HFFc6 (cell line): ENCODE measurements at places on chromosomes 3 and 15. TPM values are rescaled to one million over a fixed set of nuclear protein-coding genes. Genes with fewer than 3 reads are reported as not detected.

- DNase-seq = no peak
Measured at GRCh38 chr3:184379358-184380184, at the start of gene CHRD. Gene CHRD, plus strand, starts transcription at chr3:184380054. Its CDS starts 265 bp downstream, at chr3:184380319.

DNA sequence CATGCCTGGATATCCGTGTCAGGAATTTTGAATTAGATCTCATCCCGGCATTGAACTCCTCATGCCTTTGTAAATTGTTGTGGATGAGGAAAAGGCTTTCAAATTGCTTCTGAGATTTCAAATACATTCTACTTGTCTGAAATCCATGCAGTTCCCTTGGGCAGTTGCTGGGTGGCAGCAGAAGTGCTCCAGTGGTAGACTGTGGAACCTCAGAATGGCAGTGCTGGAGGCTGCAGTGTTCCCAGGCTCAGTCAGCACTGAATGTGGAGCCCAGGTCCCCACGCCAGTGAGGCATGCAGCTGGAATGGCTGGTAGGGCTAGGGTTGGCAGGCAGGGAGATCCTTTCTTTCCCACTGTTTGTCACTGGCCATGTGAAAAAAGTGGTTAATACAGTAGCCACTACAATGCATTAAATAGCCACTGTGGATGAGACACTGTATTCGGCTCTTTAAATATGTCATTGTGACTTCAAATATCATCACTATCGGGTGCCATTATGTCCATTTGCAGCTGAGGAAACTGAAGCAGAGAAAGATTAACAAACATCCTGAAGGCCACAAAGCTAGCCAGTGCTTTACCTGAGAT, 98.6 kb downstream of the TPRG1 start:
- DNase-seq = peak; percentile 81

DNA sequence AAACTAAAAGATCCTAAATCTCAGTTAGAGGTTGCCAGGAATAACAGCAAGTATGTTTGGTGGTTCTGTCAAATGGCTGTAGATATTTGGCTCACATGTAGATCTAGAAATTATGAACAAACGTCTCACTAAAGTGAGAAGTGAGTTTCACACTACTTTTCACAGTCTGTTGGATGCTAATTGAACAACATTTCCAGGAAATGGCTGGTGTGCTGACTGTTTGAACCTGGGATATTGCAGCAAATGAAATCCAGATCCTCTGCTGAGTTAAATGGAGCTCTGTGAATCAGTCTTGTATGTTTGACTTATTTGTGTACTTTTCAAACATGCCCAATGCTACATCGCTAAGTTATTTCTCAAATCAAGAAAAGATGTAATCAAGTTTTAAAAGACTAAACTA, 21.3 kb upstream of the RSL24D1 start:
- DNase-seq = no peak

- DNase-seq = no peak
Measured at GRCh38 chr15:61564785-61565184, 335.7 kb upstream of the RORA start.

DNA sequence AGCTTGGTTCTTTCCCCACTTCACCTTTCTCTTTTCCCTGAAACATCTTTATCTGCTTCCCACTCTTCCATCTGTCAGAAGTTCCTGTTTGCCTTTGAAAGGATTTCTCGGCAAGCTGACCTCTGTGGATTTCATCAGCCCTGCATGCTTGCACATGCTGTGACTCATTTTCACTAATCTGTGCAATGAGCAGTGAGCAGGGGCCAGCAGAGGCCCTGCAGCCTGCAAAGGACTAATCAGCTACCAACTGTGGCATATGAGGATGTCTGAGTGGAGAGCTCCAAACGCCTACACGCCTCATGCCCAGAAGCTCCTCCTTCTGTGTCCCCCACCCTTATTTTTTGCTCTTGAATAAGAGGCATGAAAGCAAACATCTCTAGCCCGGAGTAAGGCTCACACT, 333.0 kb upstream of the SEMA6D start:
- DNase-seq = peak; percentile 82

DNA sequence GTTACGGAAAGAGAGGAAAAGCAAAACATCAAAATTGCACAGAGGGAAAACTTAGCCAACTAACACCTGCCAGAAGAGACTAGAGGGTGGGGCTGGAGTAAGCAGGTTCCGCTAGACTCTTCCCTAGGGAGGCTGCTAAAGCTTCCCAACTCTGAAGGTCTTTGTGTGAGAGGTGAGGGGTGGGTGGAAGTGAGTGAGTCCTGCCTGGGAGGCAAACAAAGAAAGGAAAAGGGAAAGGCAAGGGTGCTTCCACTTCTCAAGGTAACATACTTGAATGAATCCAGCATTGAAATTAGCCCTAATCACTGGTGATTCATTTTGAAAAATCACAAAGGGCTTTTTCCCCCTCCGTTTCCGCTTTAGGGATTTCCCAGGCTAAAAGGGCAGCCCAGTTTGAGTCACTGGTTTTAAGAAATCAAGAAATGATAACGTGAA, 220.5 kb upstream of the ADAMTS9 start:
- DNase-seq = no peak

GRCh38 chr3:56994391-56994790, 66.1 kb upstream of the SPATA12 start:
- DNase-seq = no peak

- no peak for DNase-seq
Measured at GRCh38 chr3:57796261-57796660, 40.2 kb downstream of the SLMAP start.

- no peak for DNase-seq
Measured at GRCh38 chr3:106740116-106740515, 637.1 kb upstream of the CCDC54 start.

- peak; percentile 4 for DNase-seq
Measured at GRCh38 chr3:114079761-114080160, 23.2 kb downstream of the QTRT2 start.

- no peak for DNase-seq
Measured at GRCh38 chr15:74584779-74585178, 30.9 kb upstream of the CLK3 start.

GRCh38 chr3:43638594-43639447, 17.0 kb upstream of the ANO10 start:
- DNase-seq = peak; percentile 13

- no peak for DNase-seq
Measured at GRCh38 chr15:60152386-60152785, 148.3 kb downstream of the FOXB1 start.

DNA sequence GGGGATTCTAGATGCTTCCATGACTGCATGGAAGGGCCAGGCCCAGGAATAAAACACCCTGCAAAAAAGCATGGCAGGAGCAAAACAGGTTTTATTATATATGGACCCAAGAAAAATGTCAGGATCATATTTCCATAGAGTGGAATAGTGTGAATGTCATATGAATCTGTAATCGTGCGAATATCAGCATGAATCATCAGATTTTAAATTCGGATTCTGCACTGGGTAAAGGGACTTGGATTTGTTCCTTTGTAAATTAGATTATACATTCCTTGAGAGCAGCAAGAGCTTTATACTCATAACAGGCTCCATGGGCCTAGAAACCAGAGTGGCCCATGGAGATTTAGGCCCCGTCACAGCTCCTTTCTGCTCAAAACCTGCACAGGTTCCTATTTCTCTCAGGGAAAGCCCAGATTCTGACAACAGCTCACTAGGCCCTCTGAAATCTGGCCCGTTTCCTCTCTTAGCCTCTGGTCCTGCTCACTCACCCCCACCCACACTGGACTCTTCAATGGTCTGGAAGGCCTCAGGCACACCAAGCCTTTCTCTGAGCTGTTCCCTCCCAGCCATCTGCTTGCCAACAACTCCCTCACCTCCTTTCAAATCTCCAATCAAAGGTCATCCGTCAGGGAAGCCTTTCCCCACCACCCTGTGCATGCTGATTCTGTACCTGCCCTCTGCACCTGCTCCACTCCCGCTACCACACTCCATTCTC, 76.0 kb downstream of the FEM1B start:
- DNase-seq = no peak

DNA sequence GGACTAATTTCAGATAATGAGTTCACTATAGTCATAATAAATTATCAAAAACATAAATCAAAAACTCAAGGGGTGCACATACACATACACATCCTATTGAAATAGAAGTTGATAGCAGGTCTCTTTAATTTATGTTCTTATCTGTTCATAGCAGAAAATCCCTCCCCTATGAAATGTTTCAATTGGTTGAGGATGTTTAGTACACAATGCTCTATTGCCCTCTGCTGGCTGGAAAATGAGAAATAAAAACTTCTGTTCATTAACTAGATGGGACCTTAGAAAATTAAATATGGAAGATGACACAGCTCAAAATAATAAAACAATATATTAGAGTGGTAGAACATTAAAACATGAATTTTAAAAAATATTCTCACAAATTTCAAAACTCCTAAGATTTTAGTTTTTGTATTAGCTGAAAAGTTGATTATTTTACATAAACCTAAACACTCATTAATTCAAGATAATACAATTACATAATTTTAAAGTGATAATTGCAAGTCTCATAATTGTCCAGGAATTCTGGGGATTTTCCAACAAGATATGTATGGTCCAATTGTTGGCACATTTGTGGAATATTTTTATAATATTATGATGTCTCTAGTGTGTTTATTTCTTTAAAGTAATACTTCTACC, 735.0 kb downstream of the ROBO1 start:
- peak; percentile 48 for DNase-seq

GRCh38 chr3:129966876-129967275, 7.6 kb upstream of the TRH start:
- DNase-seq = no peak

DNA sequence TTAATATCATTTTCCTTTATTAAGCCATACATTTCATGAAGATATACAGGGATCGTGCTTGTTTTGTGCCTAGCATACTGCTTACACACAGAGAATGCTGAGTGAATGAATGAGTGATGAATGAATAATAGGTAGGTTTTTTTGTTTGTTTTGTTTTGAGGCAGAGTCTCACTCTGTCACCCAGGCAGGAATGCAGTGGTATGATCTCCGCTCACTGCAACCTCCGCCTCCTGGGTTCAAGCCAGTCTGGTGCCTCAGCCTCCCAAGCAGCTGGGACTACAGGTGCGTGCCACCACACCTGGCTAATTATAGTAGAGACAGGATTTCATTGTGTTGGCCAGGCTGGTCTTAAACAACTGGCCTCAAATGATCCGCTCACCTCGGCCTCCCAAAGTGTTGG, 400.0 kb downstream of the ROBO1 start:
- no peak for DNase-seq

GRCh38 chr3:151321526-151321925, 4.9 kb upstream of the GPR87 start:
- no peak for DNase-seq

- no peak for DNase-seq
Measured at GRCh38 chr3:155556531-155556930, 188.3 kb downstream of the PLCH1 start.

DNA sequence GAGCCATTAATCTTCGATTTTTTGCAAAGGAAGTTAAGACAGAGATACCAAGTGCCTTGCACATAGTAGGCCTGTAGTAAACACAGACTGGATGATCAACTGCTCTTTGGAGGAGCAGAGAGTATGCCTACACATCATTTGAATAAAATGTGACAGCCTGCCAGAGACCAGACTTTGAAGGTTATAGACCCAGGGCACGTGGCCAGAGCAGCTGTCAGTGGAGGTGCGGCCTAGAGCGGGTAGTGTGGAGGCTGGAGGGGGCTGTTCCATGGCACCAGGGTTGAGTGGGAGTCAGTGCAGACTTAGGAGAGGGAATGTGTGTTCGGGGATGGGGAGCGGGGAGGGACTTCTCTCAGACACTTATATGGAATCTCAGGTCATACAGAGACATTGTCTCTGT, 80.8 kb downstream of the SMAD3 start:
- peak; percentile 42 for DNase-seq

DNA sequence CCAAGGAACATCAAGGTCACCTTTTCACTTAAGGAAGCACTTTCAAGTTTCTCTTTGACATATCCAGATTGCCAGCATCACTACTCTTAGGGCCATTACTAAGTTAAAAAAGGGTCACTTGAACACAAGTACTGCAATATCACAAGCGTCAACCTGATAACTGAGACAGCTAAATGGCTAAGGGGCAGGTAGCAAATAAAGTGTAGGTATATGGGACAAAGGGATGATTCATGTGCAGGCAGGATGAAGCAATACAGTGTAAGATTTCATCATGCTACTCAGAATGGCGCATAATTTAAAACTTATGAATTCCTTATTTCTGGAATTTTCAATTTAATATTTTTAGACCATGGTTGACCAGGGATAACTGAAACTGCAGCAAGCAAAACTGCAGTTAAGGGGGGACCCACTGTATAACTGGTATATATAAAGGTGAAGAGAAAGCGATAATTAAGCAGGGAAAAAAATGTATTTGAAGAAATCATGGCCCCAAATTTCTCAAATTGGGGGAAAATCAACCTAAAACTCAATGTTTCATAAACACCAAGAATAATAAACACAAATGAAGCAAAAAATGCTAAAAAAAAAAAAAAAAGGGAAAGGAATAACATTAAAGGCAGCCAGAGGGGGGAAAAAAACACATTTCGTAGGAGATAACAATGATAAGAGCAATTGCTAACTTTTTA, 13.1 kb downstream of the CCR1 start:
- DNase-seq = no peak

GRCh38 chr3:188752850-188753249, 418.9 kb upstream of the TPRG1 start:
- DNase-seq = no peak

GRCh38 chr15:90221246-90221900, 12.4 kb downstream of the CIB1 start:
- peak; percentile 75 for DNase-seq

DNA sequence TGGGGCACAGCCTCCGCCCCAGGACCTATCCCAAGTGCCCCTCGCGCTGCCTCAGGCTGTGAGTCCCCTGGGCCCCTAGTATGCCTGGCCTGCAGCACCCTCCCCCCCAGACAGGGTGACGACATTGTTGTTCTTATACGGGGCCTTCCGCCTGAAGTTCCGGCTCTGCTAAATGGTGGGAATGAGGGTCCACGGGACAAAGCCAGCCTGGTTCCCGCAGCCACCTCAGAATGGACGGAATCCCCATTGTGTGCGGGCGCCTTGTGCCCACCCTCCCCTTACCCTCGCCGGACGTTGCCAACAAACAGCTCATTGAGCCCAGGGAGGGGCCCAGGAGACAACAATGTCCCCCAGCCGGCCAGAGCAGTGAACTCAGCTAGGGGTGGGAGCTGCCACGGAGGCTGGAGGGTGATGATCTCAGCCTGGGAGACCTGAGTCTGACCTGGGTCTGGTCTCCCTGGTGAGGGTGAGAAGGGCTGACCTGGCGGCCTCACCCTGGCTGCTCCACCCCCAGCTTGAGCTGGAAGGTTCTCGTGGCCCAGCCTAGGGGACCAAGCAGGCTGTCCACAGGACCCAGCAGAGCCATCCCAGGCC, 10.2 kb upstream of the DLL4 start:
- no peak for DNase-seq

SUCNR1 gene
- total RNA-seq = not detected in 3 replicates

LOXL1 gene
- total RNA-seq = 275 to 309 TPM (median 292 TPM) in 3 replicates

CPEB1 gene
- total RNA-seq = 4.2 to 6.7 TPM (median 5.2 TPM) in 3 replicates

TM6SF1 gene
- 0.41 TPM in 1 of 3 replicates, not detected in the others for total RNA-seq

SGO1 gene
- total RNA-seq = 4.2 to 11.6 TPM (median 10.8 TPM) in 3 replicates

FANCD2OS gene
- total RNA-seq = not detected in 2 replicates

OPA1 gene
- 57.1 to 69.0 TPM (median 61.1 TPM) in 3 replicates for total RNA-seq

RETNLB gene
- total RNA-seq = not detected in 3 replicates

RASL12 gene
- not detected in 3 replicates for total RNA-seq

GOLGA8O gene
- total RNA-seq = 0.63 TPM in 1 of 3 replicates, not detected in the others

PAK6 gene
- not detected in 3 replicates for total RNA-seq

ERC2 gene
- total RNA-seq = not detected in 3 replicates

CIDEC gene
- not detected in 2 replicates for total RNA-seq

NUP210 gene
- 0.33 to 3.3 TPM (median 0.48 TPM) in 3 replicates for total RNA-seq

KBTBD13 gene
- not detected in 3 replicates for total RNA-seq
